Choroid plexus epithelial cell (primary cell): ENCODE measurements at places on chromosomes 3 and 15.
A peak's percentile ranks its signal among the peaks of the same experiment; 100 is the strongest.

DNA sequence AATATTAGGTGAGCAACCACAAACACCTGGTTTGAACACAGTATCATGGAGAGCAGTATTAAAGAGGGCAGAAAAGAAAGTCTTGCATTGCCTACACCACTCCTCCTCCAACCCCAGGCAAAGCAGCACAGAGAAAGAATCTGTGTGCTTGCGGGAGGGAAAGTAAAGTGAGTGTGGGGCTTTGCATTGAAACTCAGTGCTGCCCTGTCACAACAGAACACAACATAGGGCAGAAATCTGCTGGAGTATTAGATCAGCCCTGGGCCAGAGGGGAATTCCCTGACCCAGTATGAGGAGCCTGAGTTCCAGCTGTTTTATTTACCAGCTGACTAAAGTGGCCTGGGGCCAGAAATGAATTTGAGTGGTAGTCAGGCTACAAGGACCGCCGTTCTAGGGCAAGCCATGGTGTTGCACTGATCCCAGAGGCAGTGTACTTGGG lies 75.5 kb downstream of the SPATA16 start:
- peak; percentile 79 for DNase-seq

DNA sequence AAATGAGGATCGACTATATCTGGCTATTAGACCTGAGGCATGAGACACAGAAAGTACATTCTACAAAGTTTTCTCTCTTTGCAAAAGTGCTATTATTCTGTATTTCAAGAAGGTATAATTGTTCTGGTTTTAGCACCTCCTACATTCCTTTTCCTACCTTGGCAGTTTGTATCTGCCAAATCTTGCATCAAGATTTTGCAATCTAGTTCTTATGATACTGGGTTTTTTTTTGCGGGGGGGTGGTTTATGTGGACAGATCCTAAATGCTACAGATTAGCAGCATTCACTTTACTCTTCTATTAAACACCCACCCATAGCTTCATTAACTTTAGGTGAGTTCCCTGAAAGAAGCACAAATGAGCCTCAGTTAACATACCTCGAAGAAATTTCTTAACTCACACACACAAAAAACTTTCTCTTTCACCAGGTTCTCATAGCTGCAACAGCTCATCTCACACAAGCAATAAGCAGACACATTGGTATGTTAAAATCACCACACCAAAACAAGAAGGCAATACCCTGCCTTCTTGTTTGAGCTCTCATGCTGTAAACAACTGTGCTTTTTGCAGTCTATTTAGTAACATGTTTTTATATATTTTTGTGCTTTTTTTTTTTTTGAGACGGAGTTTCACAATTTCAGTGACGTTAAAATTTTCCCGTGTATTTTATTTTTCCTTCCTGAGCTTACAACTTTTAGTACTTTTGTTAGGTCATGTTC lies 73.0 kb upstream of the VGLL4 start:
- peak; percentile 40 for DNase-seq

GRCh38 chr15:85477730-85478129 lies 97.3 kb downstream of the AKAP13 start:
- peak; percentile 82 for DNase-seq

DNA sequence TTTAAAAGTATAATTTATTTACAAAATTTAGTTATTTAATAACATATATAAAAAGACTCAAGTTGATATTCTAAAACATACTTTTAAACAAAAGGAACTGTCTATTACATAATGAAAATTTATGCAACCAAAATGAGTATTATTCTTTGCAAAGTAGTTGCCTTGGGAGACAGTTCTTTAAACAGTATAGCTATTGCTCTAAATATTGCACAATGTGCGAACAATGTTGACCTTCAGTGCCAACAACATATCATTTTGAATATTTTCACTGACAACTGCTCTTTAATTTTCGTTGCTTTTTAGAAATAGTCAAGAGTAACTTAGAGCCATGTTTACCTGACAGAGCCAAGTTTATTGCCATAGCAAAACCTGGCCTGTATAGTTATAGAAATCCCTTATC lies 124.9 kb downstream of the ZBTB20 start:
- no peak for DNase-seq

DNA sequence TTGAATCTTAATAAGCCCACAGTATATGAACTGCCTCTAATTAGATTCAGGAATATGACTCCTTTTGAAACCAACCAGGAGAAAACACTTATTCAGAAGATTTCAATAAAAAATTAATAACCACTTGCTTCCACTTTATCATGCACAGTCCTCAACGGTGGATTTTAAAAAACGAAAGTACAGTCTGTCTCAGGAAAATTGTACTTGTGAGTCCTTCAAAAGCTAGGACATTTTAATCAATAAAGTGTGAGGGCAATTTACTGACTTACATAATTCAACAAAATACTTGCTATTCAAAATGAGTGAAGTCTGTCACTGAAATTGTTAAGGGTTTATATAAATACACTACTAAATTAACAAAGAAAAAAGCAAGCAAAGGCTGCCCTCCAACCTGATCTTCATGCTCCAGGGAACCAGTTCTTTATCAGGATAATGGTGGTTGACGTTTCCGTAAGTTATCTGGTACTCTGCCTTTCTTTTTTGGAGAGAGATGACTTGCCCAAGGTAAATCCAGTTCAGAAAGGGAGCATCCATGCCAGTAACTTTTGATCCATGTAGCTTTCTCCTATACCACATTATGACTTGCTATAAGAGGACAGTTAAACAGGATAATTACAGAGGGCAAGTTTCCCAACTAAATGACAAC lies 17.0 kb downstream of the SUCLG2 start:
- DNase-seq = no peak

- DNase-seq = peak; percentile 40
Observed at GRCh38 chr15:78035321-78035751, 42.2 kb downstream of the TBC1D2B start.

- no peak for DNase-seq
Observed at GRCh38 chr3:133210656-133211055, 172.5 kb downstream of the TMEM108 start.

DNA sequence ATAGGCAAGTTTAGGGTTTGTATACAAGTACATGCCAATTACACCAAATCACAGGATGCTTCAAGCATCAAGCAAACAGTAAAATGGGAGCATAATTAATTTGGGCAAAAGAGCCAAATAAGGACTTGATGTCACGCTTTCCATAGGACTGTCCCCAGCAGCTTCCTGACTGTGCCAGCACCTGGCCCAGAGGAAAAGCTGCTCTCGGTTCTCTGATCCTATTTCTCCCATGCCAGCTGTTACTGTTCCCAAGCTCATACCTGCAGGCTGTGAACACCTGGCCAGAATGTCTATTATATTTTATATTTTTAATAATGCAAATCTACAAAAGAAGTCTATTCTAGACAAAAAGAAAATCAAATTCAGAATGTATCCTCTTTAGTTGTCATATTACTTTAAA lies 12.2 kb downstream of the ZXDC start:
- no peak for DNase-seq

DNA sequence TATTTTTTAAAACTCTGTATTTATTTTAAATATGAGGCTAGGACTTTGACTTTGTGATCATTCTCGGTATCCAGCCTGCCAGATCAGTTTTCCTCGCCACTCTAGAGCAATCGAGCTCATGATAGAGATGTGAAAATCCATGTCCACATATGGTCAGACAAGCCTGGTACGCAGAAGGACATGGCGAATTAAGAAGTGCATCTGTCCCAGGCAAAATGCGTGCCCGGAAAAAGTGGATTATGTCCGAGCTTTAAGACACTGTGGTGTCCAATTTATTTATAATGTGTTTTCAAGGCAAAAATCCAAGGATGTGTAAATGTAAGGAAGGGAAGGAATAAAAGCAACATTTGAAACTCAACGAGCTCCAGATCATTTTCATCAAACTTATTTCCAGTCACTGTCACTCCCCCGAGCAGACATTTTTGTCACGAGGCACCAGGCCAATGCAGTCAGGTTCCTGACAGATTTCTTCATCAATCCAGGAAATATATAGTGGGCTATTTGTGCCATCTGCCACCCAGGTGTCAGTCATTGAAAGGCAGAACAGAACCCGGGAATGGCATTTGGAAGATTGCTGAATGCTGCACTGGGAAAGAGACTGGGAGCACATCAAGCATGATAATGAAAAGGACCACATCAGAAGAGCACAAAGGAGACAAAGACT lies 825.7 kb downstream of the SQOR start:
- DNase-seq = no peak

DNA sequence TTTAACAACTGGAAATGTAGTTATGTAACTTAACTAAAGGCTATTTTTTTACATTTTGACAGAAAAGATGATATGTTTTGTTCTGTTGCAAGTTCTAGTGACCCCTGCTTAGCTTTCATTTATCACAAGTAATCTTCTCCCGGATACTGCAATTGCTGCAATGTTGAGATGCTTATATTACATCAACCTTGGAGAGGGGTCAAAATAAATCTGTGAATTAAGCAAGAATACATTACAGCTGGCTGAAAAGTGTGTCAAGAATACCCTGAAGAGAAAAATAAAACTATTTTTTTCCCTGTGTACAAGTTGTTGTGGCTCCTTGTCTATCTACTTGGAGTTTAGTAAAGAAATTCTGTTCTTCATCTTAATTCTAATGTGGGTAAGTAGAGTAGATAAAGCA lies 232.1 kb upstream of the GOLIM4 start:
- peak; percentile 23 for DNase-seq

- no peak for DNase-seq
Observed at GRCh38 chr15:59668556-59668955, 11.2 kb upstream of the GTF2A2 start.

DNA sequence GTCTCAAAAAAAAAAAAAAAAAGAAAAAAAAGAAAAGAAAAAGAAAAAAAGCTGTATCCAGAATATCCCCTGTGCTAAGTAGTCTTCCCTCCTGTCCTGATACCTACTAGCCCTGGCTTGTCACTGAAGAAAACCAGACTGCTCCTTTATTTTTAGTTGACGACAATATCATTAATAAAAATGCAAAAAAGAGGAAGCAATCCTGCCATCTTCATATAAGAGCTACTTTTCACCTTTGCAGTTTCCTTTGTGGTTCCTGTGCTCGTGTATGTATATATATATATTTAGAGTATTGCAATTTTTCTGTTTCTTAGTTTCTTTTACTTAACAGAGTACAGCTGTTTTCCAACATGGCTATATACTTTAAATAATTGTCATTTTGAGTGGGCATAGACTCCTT lies 13.6 kb downstream of the C3orf20 start:
- no peak for DNase-seq

DNA sequence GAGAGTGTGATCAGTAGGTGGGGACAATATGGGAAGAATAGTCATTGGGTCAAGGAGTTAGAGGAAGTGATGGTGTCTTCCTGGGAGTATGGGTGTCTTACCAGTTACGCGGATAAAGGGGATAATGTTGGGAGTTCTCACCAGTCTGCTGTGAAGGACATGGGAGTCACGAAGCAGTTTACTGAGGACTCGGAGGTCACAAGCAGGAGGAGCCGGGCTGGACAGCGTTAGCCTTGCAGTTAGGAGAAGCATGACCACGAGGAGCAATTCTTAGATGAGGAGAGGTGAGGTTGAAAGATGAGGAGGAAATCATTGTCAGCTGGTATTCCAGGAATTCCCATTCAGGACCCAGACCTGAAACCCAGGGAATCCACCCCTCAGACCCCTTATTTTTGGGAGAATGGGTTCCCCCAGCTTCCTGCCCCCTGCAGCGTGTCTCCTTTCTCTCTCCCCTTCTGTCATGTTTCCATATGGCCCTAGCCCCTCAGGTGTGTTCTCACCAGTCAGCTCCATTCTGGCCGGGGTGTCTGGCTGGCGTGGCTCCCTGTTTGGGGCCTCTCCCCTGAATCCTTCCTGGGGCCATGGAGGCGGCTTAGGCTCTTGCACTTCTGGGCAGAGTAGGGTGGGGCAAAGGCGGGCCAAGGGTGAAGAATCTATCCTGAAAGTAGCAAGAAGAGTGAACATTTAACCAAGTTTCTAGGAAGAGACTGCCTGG lies 2.1 kb downstream of the THPO start:
- DNase-seq = no peak

DNA sequence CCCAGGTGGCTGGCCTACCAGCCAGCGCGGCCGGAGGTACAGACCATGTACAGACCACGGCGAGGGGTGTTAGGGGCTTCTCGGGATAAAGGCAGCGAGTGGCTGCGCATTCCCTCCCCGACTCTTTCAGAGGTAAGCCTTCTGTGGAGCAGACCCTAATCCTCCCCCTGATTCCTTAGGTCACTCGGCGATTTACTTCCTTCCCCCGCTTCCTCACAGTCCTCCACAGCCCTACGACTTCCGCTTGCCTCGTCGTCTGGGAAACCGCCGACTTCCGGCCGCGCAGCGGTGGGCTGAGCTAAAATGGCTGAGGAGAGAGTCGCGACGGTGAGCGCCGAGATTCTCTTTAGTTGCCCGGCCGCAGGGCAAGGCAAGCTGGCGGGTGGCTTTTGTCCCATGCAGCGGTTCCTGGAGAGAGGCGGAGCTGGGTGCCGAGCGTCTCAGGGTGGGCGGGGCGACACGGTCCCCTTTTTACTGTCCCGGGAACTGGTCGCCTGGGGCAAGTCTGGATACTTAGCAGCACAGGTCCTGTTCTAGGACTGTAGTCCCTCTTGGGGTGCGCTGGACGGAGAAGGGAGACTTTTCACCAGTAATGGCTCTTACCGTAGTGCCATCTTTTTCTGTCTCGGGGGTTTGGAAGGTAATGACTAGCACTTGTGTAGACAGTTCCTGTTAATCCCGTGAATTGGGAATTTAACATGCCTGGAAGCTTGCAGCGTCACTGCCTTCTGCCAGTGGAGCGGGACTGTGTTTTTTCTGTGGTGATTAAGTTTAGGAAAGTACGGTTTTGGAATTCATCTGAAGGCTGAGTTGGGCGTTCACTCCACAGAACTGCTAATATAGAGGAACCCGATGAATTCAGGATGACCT lies at the start of the genes BBS4 and HIGD2B:
Gene BBS4 (plus strand): TSS at position 283 of the 870 bp plus-strand sequence. CDS start 21 bp downstream, at position 304.
Gene HIGD2B (minus strand): TSS at position 258 of the 870 bp plus-strand sequence. CDS start 9,808 bp downstream, outside the sequence.
- peak; percentile 85 for DNase-seq

- DNase-seq = no peak
Observed at GRCh38 chr15:88147760-88148159, 108.8 kb downstream of the NTRK3 start.

- no peak for DNase-seq
Observed at GRCh38 chr3:5806192-5806591, 618.7 kb downstream of the EDEM1 start.

DNA sequence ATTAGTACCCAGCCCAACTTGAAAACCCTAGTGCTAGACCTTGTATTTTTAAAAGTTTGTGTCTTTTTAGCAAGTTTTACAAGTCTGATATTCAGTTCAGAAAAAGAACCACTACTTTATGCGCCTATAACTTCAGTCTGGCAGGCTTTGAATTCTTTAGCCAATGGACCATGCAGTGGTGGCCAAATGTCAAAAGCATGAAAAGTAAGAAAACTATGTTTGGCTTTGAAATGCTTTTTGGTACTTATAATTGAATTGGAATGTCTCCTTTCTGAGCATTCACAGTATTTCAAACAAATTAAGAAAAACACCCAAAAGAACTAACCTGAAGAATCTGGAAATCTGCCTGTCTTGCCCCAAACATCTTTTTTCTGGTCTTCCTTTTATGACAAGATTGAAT lies 12.8 kb downstream of the WDR48 start:
- DNase-seq = peak; percentile 45

DNA sequence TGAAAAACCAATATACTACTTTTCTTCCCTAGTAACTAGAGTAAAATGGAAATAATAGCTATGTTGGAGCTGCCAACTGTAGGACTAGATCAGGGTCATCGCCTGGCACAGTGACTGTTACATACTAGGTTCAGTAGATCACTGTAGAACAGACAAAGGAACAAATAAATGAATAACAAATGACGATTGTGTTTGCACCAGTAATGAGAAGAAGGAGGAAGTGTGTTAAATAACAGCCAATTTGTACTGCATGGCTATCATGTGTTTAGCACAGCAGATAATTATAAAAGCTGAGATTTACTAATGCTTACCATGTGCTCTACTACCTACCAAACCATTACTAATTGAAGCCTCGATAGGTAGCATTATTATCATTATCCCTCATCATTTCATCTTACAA lies 85.3 kb upstream of the FXR1 start:
- DNase-seq = no peak

- DNase-seq = no peak
Observed at GRCh38 chr15:39468331-39468730, 112.5 kb upstream of the THBS1 start.
